Heart left ventricle (tissue), 16 donors: ENCODE measurements at places on chromosomes 13 and 19. TPM values are rescaled to one million over a fixed set of nuclear protein-coding genes. Genes with fewer than 3 reads are reported as not detected.

DNA sequence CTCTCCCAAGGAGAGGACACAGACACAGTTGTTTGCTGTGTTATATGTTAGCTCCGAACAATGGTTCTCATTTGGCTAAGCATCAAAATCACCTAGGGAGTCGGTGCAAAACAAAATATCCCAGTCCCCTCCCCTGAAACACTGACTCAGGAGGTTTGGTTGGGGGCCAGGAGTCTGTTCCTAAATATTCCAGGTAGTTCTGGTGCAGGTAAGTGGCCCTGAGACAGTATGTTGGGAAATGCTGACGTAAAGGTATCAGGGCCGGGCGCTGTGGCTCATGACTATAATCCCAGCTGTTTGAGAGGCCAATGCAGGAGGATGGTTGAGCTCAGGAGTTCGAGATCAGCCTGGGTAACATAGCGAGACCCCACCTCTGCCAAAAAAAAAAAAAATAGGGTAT, 2.3 kb upstream of the MAP2K7 start:
- peaks cover 8% of the 10 kb centered on the region for H3K36me3 ChIP-seq
- no peaks in the 10 kb centered on the region for H3K27me3 ChIP-seq
- peaks cover 23% of the 10 kb centered on the region for H3K4me1 ChIP-seq
- no peak for DNase-seq
- no peak overlapping the region for H3K4me3 ChIP-seq

GRCh38 chr13:99800951-99801350, 170.6 kb downstream of the ZIC5 start:
- no peak overlapping the region for H3K4me3 ChIP-seq
- no peak overlapping the region for H3K27ac ChIP-seq
- H3K4me1 ChIP-seq = no peaks in the 10 kb centered on the region
- no peaks in the 10 kb centered on the region for H3K27me3 ChIP-seq
- no peak for DNase-seq

DNA sequence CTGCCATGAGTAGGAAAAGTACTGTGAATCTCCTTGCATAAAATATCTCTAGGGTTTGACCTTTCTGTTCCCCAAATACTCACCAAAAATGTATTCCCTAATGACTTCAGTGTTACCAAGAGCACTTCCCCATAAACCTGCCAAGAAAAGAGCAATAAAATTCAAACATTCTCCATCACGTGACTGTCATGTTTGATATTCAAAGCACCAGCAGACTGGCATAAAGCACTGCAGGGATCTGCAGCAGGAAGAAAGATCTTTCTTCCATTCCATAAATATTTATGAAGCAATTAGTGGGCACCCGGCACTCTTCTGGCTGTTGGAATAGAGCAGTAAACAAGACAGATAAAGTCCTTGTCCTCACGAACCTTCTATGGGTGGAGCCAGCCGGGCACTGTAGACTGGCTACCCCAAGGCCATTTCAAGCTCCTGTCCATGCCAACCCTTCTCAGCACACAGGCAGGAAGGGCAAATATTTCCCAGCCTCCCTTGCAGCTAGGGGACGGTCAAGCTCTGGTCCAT, 20.3 kb downstream of the PLA2G4C start:
- no peak overlapping the region for H3K27ac ChIP-seq
- DNase-seq = no peak
- peaks cover 29% of the 10 kb centered on the region for H3K36me3 ChIP-seq
- no peak overlapping the region for H3K4me3 ChIP-seq
- H3K4me1 ChIP-seq = no peaks in the 10 kb centered on the region

GRCh38 chr19:980133-980998, 3.8 kb upstream of the WDR18 start:
- H3K4me1 ChIP-seq = peaks cover 3% of the 10 kb centered on the region
- H3K36me3 ChIP-seq = no peaks in the 10 kb centered on the region
- H3K4me3 ChIP-seq = no peak overlapping the region
- H3K27me3 ChIP-seq = no peaks in the 10 kb centered on the region

DNA sequence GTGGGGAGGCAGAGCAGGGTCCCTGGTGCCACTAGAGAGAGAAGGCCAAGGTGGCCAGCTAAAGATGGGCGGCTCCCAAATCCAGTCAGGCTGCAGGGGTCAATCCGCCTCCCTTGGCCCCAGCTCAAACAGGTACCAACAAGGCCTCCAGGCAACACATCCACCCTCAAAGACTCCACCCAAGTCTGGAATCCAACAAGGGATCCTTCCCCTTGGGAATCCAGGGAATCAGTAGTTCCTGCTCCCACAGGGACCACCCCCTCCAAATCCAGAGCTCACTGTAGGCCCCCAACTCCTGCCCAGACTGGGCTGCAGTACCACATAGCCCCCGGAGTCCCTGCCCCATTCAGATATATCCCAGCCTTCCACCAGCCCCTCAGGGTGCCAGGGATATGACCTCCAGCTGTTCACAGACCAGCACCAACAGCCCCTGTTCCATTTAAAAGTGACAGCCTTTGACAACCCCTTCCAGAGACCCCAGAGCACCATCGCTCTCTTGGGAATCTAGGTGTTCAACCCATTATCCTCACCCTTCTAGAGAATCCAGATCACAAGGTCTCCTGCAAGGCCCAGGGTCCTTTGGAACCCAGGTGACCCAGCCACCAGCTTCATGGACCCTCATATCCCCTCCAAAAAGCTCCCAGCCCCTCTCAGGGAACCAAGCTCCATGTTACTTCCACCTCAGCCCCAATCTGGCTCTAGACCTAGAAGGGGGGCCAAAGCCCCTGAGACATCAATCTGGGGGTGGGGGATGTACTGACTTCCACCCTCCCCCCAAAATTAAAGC, 3.2 kb downstream of the ERF start:
- peaks cover 81% of the 10 kb centered on the region for H3K4me1 ChIP-seq
- H3K4me3 ChIP-seq = peak overlapping the region; percentile 88
- no peaks in the 10 kb centered on the region for H3K27me3 ChIP-seq
- DNase-seq = no peak

SERTAD3 gene
- total RNA-seq = 32.3 TPM

RAB20 gene
- total RNA-seq = 5.5 TPM

JSRP1 gene
- total RNA-seq = not detected
